ENCODE measurements at places on chromosomes 1 and 21. TPM values are rescaled to one million over a fixed set of nuclear protein-coding genes. Genes with fewer than 3 reads are reported as not detected.

The PEX14 gene
- 14.5 TPM for total RNA-seq

The AMY1C gene
- not detected for total RNA-seq

The LCE2A gene
- not detected for total RNA-seq

The CCDC24 gene
- total RNA-seq, result 1.5 TPM

The NBPF4 gene
- total RNA-seq, result not detected

The PDPN gene
- total RNA-seq, result not detected

The ZC3H11A gene
- 141 TPM for total RNA-seq

The SLC44A5 gene
- 3.0 TPM for total RNA-seq

The TSHB gene
- total RNA-seq, result not detected

The IGFN1 gene
- total RNA-seq, result not detected

The EDEM3 gene
- 61.7 TPM for total RNA-seq

The PLEKHA6 gene
- 0.52 TPM for total RNA-seq

The IGSF21 gene
- not detected for total RNA-seq

The TCP10L gene
- 1.0 TPM for total RNA-seq

The KRTAP19-7 gene
- total RNA-seq, result not detected

The CD84 gene
- 98.9 TPM for total RNA-seq

The LYPD8 gene
- total RNA-seq, result not detected

The NBPF6 gene
- not detected for total RNA-seq

The CFAP141 gene
- not detected for total RNA-seq

The ADAMTS4 gene
- 1.4 TPM for total RNA-seq

The ITLN2 gene
- total RNA-seq, result not detected

The LCE3D gene
- not detected for total RNA-seq

The FCRLA gene
- total RNA-seq, result not detected

The CNIH3 gene
- 1.8 TPM for total RNA-seq

The SNX7 gene
- total RNA-seq, result 0.35 TPM

The LORICRIN gene
- not detected for total RNA-seq

The DRAXIN gene
- 0.17 TPM for total RNA-seq

The SPRR2B gene
- not detected for total RNA-seq

The PRAMEF12 gene
- total RNA-seq, result not detected

The NOTCH2 gene
- total RNA-seq, result 58.7 TPM

The ZBED6 gene
- total RNA-seq, result 29.3 TPM

The NBPF14 gene
- 26.0 TPM for total RNA-seq

The CEPT1 gene
- total RNA-seq, result 49.1 TPM

The LINGO4 gene
- 0.36 TPM for total RNA-seq

The RBM34 gene
- total RNA-seq, result 120 TPM

The C4BPB gene
- not detected for total RNA-seq

The PTAFR gene
- 1.2 TPM for total RNA-seq

The OR6N1 gene
- total RNA-seq, result not detected

The GRHL3 gene
- total RNA-seq, result not detected

The FMOD gene
- total RNA-seq, result not detected

The SLAMF1 gene
- total RNA-seq, result 59.8 TPM

The SHISAL2A gene
- total RNA-seq, result 75.6 TPM

The ACTA1 gene
- 0.29 TPM for total RNA-seq

The MIXL1 gene
- not detected for total RNA-seq

The TMPRSS15 gene
- not detected for total RNA-seq
